ENCODE measurements at places on chromosomes 11 and 22.

DNA sequence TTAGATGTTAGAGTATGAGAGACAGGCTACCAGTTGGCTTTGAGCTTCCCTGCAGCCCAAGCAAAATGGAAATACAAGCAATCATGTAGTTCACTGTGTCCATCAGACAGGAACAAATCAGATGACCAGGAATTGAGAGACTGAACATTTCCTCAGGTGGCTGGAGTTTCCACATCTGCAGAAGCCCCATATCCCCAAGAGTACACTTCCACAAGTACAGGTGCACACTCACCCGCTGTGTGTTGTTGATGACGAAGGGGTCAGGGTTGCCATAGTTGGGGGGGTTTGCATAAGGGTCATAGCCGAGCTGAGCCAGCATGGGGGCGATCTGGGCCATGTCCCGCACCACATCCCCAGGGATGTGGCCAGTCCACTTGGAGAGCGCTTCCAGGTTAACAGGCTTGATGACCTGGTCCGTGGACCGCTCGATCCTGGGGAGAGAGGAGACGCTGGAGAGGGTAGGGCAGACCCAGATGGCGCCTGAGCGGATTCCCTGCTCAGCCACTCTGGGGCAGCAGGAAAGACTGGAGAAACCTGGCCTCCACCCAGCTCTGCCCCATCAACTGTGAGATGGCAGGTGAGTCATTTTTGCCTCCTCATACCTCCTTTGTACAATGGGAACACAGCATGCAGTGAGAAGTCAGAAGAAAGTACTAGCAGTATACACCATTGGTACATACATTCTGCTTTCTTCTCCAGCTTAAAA, 23.9 kb upstream of the TFIP11 start:
- DNase-seq, result no peak

DNA sequence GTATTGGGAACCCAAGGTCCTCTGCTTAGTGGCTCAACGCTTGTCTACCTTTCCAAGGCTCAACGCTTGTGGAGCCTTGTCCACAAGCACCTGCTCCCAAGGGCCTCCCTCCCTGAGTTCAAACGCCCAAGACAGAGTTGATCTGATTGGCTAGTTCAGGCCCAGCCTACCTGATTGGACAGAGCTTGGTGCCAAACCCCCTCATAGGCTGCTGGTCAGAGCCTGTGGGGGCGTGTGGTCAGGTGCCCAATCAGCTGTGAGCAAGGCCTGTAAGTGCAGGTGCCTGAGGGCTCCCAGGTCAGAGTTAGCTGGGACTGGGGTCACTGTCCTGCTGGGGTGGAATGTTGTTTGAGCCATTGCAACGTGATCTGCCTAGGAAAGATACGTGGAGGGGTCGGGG, 16.9 kb upstream of the TMPRSS6 start:
- no peak for DNase-seq

GRCh38 chr11:92789761-92790160, 179.7 kb upstream of the MTNR1B start:
- no peak for DNase-seq

DNA sequence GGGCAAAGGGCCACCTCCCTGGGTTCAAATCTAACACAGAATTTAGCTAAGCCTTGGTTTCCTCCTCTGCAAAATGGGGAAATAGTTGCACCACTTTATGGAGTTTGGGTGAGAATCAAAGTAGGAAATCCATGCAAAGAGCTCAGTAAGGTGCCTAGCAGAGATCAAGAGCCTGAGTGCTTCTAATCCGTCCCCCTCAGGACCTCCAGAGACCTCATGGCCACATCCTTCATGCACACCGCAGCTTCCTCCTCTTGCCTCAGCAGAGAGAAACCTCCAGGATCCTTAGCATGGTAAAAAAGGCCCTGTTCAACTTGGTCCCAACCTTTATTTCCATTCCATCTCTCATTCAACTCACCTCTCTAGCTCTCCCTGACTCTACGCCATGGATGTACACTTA, 37.8 kb upstream of the NAV2 start:
- DNase-seq, result no peak

DNA sequence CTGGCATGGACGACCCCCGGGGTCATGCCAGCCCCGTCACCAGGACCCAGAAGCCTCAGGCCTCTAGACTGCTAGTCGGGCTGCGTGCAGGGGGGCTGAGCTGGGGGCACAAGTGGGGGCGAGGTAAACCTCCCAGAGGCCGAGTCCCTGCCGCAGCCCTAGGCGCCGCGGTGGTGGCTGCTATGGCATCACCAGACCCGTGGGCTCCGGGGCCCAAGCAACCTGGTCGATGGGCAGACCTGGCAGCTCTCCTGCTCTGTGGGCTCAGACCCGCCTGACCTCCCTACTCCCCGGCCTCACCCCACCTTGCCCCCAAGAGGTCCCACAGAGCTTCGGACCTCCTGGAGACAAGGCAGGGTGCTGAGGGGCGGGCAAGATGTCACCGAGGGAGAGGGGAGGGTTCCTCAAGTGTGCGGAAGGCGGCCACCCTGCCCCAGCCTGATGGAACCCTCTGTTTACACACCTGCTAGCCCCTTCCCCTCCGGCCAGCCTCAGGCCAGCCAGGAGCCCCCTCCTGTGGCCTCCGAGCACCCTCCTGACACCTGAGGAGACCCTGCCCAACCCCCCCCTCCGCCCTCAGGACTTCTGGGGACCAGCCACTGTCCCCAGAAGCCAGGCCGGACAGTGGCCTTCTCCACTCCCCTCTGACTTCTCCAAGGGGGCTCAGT, 9.4 kb downstream of the IGF2 start:
- DNase-seq, result no peak

GRCh38 chr11:61021661-61022212, 50.3 kb downstream of the CD6 start:
- peak; percentile 92 for DNase-seq

- DNase-seq, result no peak
These were observed 101.4 kb downstream of the DBX1 start for GRCh38 chr11:20058749-20059458.

DNA sequence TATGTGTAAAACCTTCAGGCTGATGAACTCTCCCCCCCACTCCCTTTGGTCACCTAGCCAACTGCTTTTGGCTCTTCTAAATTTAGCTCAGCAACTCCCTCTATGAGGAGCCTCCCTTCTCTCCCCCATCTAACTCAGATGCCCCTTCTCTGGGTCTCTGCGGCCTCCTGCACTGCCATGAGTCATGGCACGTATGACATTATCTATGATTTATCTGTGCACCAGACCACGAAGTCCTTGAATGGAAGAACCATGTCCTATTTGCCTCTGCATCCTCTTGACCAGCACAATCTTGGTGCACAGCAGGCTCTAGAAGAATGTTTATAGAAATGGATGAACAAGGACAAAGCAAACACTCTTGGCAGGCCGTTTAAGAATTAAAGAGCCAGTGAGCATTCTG, 46.0 kb downstream of the RPL27A start:
- no peak for DNase-seq

GRCh38 chr22:38298312-38299005, 18.8 kb downstream of the CSNK1E start:
- DNase-seq, result peak; percentile 35

DNA sequence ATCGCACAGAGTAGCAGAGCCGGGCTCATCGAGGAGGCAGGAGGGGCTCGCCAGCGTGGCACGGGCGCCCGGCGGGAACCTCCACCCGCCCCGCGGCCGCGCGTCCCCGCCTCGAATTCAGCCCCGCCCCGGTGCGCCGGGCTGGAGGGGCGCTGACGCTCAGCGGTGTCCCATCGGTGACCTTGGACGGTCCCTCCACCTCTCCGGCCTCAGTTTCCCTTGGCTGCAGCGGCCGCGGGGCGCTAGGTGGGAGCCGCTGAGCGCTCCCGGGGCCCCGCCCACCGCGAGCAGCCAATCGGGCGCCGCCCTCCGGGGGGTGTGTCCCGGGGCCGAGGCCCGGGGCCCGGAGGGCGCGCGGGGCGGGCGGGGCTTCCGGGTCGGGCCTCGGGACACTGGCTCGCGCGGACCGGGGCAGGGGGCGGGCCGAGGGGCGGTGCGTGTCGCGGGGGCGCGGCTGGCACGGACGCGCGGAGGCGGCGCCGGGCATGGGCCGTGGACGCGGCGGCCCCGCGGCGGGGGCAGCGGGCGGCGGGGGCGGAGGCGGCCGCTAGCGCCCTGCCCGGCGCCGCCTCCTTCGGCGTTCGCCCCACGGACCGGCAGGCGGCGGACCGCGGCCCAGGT, at the start of gene PPARA:
PPARA (plus strand) TSS at position 493 of the 621 bp plus-strand sequence. CDS start 47,858 bp downstream, outside the sequence.
- peak; percentile 87 for DNase-seq

DNA sequence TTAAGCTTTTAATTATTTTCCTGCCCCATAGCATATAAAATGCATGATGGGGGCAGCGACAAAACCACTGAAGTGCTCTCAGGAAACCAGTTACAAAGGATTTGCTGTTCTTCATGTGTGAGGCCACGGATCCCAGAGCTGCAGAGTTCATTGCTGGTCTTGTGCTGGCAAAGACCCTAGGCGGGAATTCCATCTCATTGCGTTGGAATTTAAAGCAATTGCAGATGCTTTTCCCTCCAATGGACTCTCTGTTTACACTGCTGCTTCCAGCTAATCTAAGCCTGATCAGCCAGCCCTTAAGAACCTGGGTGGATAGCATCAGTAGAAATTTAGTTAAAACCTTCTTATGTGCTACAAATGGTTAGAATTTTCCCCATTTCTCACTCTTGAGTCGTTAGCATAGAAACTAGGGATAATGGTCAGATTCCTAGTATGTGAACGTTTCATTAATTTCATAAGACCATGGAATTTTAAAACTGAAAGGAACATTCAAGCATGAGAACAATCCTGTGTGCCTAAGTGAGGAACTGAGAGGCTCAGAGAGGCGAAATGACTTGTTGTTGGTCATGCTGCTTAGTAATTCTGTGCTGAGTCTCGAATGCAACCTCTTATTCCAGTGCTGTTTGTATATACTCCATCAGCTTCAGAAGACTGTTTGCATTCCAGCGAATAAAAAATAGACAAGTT, 36.1 kb upstream of the ADSL start:
- DNase-seq, result no peak

- DNase-seq, result no peak
These were observed 522.6 kb downstream of the TMEM135 start for GRCh38 chr11:87560352-87560751.

DNA sequence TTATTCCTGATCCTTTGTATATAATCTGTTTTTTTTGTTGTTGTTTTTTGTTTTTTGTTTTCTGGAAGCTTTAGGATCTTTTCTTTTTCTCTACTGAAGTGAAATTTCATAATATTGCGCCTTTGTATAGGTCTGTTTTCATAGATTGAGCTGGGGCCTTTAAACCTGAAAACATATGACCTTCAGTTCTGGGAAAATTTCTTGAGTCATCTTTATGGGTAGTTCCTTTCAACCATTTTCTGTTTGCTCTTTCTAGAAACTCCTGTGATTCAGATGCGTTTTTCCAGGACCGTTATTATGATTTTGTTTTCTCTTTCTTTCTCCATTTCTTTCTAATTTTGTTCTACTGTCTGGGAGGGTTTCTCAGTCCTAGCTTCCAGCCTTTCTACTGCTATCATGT, 43.7 kb downstream of the BSX start:
- DNase-seq, result no peak

GRCh38 chr11:41497974-41498373, 38.5 kb upstream of the LRRC4C start:
- DNase-seq, result no peak

GRCh38 chr11:64268025-64268892, 16.2 kb downstream of the BAD start:
- no peak for DNase-seq

- DNase-seq, result no peak
These were observed 91.5 kb upstream of the SESN3 start for GRCh38 chr11:95322539-95322938.

DNA sequence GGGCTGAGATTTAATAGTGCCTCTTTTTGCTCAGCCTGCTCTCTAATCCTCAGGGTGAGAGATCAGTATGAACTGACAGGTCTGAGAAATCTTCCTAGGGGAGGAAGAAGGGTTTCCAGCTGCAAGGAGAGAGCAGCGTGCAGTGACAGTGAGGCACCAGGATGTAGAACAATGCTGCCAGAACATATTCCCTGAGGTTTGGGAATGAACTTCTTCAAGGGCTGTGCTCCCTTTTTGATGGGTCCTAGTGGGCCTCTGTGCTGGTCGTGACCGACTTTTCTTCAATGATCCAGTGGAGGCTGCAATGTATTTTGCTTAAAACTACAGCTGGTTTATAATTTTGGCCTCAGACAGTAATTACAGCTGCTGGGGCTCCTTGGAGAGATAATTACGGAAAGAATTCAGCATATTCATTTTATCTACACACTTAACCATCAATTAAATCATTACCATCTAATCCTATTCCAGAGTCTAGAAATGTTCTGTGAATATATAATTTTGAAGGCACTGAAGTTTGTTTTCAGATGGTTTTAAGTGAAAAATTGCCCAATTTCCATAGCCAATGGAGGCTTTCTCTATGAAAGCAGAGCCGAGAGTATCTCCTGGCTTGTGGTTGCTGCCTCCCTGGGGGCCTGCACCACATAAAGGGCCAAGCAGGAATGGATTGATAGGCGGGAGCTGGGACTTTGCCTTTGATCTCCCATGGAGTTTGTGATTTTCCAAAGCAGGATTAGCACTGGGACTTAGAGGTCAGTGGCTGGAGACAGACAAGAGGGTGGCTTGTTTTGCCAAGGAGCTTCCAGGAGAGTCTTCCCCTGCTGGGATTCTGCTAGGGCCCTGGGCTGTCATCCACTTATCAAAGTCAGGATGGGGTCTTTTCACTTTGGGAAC, 41.0 kb upstream of the OLFML1 start:
- DNase-seq, result no peak

DNA sequence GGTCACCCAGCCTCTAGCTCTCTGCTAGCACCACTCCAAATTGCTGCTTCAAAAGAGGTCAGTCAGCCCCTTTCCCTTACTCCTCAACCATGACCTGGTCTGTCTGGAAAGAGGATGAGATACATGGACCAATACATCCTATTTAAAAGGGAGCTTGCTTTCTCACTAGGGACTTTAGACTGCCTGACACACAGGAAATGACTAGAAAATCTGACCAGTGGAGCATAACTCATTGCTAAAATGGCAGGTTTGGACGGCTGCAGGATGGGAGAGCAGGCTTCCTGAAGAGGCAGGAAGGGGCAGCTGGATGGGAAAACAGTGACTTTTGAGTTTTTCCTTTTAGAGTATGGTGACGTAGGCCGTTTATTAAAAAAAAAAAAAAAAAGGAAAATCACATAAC, 25.3 kb downstream of the STIM1 start:
- no peak for DNase-seq

DNA sequence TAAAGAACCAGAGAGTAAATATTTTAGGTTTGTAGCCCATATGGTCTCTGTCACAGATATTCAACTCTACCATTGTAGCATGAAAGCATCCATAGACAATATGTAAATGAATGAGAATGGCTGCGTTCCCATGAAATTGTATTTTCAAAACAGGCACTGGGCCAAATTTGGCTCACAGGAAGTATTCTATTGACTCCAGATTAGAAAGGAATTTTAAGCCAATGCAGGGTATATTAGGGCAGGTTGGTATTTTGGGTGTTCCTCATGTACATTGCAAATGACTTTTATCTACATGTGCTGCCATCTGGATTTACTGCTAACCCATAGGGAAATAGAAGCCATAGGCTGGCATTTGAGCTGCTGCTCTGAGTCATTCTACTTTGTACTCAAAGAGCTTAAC, 35.1 kb upstream of the PDGFD start:
- DNase-seq, result no peak

Data from CD4-positive, alpha-beta T cell treated with Interleukin-6 at 100 ng/mL for 8 hours (primary cell).